ENCODE measurements at places on chromosomes 3 and 15.
A peak's percentile ranks its signal among the peaks of the same experiment; 100 is the strongest.

- DNase-seq = no peak
Measured at GRCh38 chr3:31567036-31567435, 34.3 kb downstream of the STT3B start.

DNA sequence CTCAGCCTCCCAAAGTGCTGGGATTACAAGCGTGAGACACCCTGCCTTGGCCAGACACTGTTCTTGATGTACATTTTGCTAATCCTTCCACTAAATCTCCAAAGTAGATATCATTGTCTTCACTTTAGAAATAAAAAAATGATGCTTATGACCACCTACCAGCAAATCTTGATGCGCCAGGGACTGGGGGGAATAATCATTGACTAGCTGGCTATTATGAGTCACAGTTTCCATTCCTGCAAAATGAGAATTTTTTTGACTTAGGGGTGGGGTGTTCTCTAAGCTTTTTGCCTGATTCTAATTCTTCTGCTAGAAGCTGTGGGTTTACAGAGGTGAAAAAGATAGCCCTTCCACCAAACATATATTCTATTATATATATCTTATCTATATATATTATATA lies 17.1 kb upstream of the RFC4 start:
- DNase-seq = no peak

DNA sequence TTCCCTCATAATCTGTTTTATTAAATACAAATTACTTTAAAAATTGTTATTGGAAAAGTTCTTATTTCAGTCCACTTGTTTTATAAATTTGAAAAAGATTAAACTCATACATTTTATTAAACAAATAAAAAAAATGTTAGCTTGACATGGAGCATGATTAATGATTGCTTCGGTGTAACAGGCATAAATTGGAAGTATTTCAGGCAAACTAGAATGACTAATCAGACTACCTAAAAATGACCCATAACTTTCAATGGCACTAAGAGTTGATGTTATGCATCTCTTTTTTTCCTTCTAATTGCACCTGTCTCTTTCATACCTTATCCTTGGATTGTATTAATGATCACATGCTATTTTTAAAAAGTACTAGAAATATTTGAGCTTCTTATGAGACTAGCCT lies 343.3 kb downstream of the ZNF385D start:
- DNase-seq = no peak

DNA sequence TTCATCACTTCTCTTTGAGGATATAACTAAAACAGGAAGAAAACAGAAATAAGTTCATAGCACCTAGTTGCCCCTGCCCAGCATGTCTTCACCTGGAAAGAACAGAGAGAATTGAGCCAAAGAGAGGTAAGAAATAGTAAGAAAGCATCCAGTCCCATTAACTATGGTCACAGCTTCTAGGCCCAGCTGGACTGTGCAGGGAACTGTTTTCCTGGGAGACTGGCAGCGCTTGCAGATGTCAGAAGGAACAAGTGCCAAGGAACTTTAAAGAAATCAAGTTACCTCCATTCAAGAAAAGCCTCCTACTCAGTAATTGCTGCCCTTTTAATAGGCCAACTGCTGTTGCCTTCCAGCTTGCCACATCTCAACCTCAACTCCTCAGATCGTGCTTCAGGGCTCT lies 17.8 kb upstream of the CPB1 start:
- DNase-seq = no peak

GRCh38 chr15:31255176-31255510 lies 71.5 kb upstream of the KLF13 start:
- DNase-seq = no peak

- no peak for DNase-seq
Measured at GRCh38 chr3:101950510-101950909, 101.2 kb downstream of the NFKBIZ start.

DNA sequence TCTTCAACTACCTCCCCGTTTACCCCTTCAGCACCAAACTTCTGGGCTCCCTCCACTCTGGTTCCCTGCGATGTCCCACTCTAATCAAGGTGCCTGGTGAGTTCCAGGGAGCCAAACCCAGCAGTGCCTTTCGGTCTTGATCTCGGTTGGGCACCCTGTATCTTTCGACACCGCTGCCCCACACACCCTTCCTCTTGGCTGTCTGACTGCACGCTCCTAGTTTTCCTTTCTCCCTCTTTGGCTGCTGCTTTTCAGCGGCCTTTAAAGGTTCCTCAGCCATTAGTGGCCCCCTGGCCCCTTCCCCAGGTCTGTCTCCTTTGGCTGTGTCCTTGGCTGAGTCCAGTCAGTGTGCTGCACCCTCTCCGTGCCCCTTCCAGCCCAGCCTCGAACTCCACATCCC lies 784 bp downstream of the TTLL3 start:
- DNase-seq = no peak

- no peak for DNase-seq
Measured at GRCh38 chr3:183283886-183284285, 30.8 kb downstream of the B3GNT5 start.

GRCh38 chr3:58261954-58262666 lies 24.5 kb downstream of the ABHD6 start:
- no peak for DNase-seq

DNA sequence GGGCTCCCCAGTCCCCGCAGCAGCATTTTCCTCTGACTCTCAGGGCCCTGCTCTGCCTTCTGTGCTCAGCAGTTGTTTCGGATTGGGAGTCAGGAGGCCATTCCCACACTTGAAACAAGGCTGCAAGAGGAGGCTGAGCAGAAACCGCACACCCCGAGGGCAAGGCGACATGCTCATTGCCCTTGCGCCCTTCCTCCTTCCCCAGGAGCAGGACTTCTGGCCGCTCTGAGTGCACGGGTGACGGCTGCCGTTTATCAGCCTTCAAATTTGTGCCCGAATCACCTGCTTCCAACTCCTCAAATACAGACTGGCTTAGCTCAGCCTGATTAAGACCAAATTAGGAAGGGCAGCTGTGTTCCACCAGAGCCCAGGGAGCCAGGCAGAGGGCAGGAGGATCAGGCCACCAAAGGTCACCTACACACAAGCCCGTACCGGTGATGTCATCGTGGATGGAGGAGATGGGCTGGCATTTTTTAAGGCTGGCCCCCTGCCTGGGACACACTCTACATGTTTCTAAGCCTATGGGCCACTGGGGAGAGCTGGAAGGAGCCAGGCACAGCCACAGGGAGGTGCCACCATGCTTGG lies 38.1 kb downstream of the TM2D3 start:
- no peak for DNase-seq

- peak; percentile 29 for DNase-seq
Measured at GRCh38 chr15:67914537-67915460, 75.0 kb upstream of the RNU6-1 start.

DNA sequence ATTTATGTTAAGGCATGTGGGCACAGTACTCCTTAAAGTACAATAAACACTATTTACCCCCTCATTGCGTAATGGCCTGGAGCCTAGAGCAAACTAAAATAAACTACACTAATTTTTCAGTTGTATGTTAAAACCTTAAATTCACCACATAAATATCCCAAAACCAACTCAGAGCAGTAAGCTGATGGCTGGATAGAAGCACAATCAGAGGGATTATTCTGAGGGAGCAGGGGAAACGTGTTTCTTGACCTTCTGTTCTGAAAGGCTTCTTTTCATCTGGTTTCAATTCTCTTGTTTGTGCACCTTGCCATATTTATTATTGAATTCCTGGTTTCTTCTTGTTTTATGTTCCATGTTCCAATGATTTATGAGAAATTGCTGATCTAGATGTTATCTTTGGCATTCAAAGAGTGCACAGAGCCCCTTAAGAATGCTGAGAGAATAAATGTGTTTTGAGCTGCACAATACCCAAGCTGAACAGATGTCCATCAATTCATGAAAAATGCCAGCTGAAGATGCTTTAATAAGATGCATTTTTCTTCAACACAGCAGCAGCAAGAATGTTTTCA lies 29.6 kb downstream of the RPL22L1 start:
- no peak for DNase-seq

- DNase-seq = no peak
Measured at GRCh38 chr15:73983211-73983727, 8.8 kb downstream of the STOML1 start.

- DNase-seq = no peak
Measured at GRCh38 chr3:126487151-126487771, 11.6 kb upstream of the ZXDC start.

DNA sequence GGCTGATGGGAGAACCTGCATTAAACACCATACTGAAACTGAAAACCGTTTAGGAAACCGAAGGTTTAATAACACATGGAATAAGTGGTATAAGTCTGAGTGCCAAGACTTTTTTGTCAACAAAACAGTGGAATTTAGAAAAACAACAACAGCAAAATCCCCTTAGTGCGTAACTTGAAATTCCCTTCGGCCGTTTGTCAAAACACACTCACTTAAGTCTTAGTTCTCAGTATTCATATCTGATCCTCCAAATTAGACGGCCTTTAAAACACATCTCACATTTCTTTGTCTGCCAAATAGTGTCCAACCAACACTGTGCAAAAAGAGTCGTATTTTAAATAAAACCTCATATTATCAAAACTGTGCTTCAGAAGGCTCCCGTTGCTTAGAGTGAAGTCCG lies 64.5 kb downstream of the LRCH3 start:
- no peak for DNase-seq

DNA sequence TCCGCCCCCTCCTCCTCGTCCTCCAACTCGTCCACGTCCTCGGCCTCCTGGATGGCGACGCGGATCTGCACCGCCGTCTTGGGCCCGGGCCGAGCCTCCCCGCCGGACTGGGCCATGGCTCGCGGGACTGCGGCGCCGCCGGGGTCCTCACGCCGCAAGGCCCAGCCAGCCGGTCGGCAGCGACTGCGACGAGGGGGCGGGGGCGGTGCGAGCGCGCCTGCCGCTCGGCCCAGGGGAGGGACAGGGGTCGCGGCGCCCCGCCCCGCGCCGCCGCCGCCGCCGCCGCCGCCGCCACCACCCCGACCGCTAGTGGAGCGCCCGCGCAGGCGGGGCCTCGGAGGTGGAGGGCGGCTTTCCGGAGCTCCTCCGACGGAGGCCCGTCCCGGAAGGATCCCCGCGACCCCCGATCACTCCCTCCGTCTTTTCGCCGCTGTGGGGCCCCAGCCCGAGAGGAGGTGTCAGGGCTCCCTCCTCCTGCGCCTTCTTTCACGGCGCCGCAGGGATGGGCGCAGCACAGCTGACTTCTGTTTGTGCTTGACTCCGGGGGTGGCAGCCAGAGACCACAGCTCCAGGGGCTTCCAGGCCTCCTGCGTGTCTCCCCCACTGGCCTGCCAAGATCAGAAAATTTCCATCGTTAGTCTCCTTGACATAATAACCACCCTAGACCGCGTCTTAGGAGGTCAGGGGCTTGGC lies at the start of gene LARP6:
LARP6 (minus strand) TSS at position 185 of the 693 bp plus-strand sequence; CDS start at position 116, 69 bp downstream.
- DNase-seq = peak; percentile 78

DNA sequence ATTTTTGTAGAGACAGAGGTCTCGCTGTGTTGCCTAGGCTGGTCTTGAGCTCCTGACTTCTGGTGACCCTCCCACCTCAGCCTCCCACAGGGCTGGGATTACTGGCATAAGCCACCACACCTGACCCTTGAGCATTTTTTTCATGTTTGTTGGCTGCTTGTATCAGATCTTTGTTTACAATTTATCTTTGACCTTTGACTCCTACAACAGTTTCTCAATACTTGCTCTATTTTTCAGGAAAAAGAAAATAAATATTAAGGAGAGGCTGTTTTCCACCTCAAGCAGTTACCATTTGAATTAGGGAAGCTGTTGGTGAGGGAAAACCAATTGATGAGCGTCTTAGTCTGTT lies 44.5 kb downstream of the LIMD1 start:
- DNase-seq = no peak

- no peak for DNase-seq
Measured at GRCh38 chr15:67003586-67003985, 61.8 kb upstream of the SMAD3 start.

DNA sequence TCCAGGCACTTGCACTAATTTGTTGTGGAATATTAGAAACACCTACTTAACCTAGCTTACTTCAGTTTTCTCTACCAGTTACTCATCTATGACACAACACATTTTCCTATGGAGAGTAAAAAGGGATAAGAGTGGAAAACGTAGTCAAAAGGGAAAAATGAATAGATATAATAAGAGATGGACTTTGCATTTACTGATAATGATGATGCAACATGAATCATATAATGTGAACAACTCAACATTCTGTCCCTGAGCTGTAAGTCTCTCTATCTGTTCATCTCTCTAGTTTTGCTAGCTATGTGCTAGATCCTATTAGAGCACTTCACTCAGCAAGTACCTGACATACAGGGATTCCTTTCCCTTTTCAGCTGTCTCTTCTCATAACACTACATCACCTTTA lies 627.1 kb downstream of the AGBL1 start:
- DNase-seq = no peak

DNA sequence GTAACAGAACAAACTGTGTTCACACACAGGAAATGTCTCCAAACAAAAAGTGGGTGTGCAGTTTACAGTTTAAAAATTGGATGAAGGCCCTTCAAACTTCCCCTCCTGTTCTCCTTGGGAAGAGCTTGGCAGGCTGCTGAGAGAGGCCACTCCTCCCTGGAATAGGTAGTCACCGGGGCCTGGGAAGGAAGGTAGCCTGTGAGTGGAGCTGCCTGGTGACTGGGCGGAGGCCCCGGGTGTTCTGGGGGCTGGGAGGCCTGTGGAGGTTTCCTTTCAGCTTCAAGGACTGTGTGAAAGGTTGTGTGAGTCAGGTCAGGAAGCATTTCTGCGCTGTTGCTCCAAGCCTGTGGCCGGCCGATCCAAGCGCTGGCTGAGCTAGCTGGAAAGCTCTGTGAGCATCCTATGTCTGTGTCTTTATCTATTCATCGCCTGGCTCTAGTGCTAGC lies 14.1 kb downstream of the SLCO3A1 start:
- DNase-seq = peak; percentile 59

- no peak for DNase-seq
Measured at GRCh38 chr3:51353131-51353530, 32.0 kb upstream of the MANF start.

- no peak for DNase-seq
Measured at GRCh38 chr3:179182902-179183301, 34.7 kb downstream of the PIK3CA start.

GRCh38 chr3:8954938-8955763 lies 8.1 kb downstream of the RAD18 start:
- DNase-seq = no peak

DNA sequence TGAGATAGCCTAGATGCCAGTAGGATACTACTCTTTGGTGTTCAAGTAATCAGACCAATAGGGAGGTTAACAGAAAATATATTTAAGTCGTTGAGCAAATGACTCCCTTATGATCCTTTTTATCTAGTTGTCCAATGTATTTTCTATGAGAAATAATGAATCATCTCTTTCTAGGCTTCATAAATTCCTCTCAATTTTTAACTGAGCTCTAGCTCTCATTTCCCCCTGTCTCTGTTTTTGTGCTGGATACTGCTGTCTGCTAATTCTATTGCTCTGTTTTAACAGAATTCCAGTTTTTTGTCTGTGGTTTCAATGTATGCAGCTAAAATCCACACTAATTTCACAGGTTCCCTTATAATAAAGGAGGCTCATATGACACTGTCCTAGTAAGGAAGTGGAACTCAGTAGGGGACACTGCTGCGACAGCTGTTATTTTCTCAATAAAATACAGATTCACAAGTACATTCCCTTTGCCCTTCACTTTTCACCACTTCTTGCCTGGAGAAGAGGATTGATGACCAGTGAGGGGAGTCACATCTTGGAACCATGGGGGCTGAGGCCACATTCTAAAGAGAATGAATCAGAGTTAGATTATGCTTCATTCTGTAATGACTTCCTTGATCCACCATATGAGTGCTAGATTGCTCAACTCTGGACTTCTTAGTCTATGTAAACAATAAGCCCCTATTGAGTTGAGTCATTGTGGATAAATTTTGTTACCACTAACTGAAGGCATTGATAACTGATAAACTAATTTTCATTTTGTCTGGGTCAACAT lies 558.7 kb upstream of the KCNMB2 start:
- no peak for DNase-seq

- DNase-seq = no peak
Measured at GRCh38 chr3:17491601-17492000, 250.8 kb downstream of the TBC1D5 start.

GRCh38 chr3:102905811-102906210 lies 471.0 kb downstream of the ZPLD1 start:
- DNase-seq = no peak

Measured in ascending aorta (tissue), 2 donors.